Activated T-helper 1 cell treated with anti-CD3 and anti-CD28 coated beads, Interleukin-2, amount 50 U/mL, for 16 hours (primary cell): ENCODE measurements at places on chromosomes 3 and 15.

- no peak for DNase-seq
Measured at GRCh38 chr15:69172847-69173246, 12.4 kb downstream of the GLCE start.

GRCh38 chr3:54845551-54845950 is 82.3 kb downstream of the LRTM1 start:
- no peak for DNase-seq

GRCh38 chr3:73418681-73419080 is 206.1 kb downstream of the PDZRN3 start:
- no peak for DNase-seq

DNA sequence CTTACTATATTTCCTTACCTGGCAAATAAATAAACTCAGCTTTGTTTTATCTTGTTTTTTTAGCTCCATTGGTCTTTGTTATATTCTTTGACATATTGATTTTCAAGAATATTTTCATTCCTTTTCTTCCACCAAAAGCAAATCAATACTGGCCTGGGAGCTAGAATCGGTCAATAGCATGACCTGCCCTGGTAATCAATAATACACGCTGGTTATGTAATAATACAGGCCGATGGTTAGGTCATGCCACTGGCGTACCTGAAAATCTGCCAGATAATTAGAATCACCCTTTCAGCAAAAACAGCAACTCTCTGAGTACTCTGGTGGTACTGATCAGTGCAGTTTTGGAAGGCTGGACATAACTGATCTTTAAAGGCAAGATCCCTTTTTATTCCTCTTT is 39.9 kb downstream of the PEAK1 start:
- DNase-seq, result no peak

- no peak for DNase-seq
Measured at GRCh38 chr3:8442993-8443650, 58.5 kb upstream of the LMCD1 start.

DNA sequence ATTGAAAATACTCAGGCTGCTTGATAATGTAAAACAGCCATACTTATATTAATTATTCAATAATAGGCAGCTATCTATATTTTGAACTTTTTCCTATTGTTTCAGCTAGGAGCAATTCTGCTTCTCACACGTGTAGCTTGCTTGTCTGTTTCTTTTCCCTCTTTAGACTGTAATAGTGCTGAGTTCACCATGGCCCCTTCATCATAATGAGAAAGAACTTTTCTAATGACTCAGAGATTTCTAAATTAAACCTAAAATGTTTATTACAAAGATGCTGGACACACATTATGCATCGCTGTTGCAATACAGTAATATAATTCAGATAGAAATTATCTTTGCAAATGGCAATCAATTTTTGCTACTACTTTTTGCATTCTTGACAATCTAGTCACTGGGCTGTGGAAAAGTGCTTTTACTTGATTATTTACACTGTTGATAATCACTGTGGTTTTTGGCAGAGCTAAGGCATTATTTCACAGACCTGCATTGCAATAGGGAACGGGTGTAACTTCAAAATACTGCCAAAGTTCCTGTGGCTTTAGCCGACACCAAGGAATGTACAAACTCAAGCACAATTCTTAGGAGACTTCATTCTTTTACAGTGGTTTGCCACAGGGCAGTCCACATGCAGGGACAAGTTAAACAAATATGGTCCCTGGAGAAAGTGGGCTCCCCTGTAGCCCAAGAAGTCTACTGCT is 281.0 kb upstream of the TBL1XR1 start:
- DNase-seq, result no peak

GRCh38 chr3:157409516-157409915 is 27.1 kb upstream of the PTX3 start:
- DNase-seq, result no peak

GRCh38 chr3:37237252-37237651 is 62.9 kb upstream of the LRRFIP2 start:
- DNase-seq, result no peak

- no peak for DNase-seq
Measured at GRCh38 chr3:4224331-4224730, 78.8 kb upstream of the SETMAR start.

GRCh38 chr3:36403661-36404060 is 23.4 kb downstream of the STAC start:
- no peak for DNase-seq

DNA sequence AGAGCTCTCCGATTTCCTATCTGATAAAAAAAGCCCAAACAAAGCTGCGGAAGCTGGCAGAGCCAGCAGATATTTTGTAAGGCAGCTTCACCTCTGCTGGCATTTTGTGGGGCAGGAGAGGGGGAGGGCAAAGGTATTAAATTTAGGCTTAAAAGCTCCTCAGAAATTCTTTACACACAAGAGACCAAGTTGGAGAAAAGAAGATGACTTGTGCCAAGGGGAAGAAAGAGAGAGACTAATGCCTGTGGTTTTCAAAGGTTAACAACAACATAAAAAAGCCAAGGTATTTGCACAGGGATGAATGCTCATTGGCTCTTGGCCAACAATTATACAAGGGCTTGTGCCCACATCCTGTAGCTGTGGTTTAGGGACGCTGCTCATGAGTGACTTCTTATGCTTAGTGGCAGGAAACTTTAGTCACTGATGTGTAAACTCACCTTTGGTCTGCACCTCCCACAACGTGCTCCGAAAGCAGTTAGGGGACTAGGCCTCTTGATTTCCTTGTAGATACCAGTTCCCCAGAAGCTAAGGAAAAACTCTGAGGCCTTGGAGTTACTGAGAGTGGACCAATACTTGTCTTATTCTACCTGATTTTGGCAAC is 152.9 kb downstream of the TPRG1 start:
- DNase-seq, result peak; percentile 38

GRCh38 chr3:141487521-141488252 is 860 bp downstream of the RASA2 start:
- peak; percentile 76 for DNase-seq
